ENCODE measurements at places on chromosomes 13 and 19.

GRCh38 chr13:41608111-41608838 lies 150.9 kb downstream of the RGCC start:
- DNase-seq = no peak

DNA sequence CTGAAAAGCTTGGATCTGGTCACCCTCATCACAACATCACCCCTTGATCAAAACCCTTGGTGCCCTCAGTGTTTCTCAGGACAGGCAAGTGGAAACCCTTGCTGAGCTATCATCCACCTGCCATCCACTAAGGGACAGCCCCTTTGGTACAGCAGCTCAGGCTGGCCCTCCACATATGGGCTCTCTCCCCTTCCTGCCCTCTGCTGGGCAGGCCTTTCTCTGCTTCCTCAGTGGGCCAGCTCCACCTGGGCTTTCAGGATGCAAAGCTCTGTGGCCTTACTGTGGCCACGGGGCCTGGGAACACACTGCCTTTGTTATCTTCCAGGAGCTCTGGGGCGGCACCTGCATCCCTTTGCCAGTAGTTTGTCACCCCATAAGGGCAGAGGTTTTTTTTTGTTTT lies 4.9 kb downstream of the SUGP1 start:
- DNase-seq = no peak

- no peak for DNase-seq
These were observed 9.0 kb upstream of the SOX1 start for GRCh38 chr13:112057736-112058518.

DNA sequence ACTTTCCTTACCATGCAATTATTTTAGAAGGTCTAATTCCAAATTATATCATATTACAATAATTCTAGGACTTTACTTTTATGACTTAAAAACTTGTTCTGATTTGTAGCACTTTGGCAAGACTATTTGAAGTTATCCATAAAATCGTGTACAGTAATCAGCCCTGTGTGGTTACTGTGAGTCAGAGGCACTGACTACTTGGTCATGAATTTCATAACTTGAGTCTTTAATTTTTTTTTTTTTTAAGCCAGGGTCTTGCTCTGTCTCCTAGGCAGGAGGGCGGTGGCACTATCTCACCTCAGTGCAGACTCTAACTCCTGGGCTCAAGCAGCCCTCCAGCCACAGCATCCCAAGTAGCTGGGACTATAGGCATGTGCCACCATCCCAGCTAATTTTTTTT lies 1319.2 kb upstream of the SLC10A2 start:
- DNase-seq = no peak

DNA sequence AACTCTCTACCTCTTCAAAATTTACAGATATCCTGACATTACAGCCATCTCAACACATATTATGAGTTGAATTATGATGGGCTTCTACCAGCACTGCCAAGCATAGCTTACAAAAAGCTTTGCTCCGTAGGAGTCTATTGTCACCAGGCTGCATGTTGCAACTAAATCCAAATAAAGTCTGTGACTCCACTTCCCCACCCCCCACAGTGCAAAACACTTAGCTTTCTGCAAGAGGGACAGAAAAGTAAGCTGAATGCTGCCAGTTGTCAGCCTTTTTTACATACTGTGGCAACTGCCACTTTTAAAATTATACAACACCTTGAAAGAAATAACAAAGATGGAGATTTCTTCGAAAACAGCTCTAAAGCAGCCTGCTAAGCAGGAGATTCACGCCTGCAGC lies 189.1 kb downstream of the FGF14 start:
- no peak for DNase-seq

- no peak for DNase-seq
These were observed 17.8 kb downstream of the FLT1 start for GRCh38 chr13:28476919-28477708.

DNA sequence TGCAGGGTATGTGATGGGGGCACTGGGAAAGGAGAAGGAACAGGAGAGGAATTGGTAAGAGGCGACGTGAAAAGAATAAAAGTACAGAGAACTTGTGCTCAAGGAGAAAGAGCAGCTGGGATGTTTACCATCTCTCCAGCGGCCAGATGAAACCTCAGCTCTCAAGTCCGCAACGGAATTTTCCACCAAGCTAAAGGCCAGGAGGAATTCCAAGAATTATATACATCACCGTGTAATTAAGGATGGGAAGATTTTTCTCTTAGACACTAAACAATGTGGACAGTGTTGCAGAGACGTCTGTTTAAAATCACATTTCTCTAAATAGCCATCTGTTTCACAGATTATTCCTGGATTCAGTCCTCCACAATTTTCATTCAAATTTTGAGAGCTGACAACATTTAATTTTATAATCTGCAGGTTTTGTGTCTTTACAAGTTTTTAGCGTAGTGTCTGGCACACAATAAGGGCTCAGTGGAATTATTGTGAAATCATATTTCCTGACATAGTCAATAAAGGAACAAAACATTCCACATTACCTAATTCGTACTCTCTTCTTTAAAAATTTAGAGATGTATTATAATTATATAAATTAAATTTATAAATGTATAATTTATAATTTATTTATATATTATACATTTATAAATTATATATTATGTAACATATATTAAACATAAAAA lies 23.0 kb upstream of the USP29 start:
- DNase-seq = no peak

- no peak for DNase-seq
These were observed 3.4 kb downstream of the ZNF576 start for GRCh38 chr19:43599635-43600295.

DNA sequence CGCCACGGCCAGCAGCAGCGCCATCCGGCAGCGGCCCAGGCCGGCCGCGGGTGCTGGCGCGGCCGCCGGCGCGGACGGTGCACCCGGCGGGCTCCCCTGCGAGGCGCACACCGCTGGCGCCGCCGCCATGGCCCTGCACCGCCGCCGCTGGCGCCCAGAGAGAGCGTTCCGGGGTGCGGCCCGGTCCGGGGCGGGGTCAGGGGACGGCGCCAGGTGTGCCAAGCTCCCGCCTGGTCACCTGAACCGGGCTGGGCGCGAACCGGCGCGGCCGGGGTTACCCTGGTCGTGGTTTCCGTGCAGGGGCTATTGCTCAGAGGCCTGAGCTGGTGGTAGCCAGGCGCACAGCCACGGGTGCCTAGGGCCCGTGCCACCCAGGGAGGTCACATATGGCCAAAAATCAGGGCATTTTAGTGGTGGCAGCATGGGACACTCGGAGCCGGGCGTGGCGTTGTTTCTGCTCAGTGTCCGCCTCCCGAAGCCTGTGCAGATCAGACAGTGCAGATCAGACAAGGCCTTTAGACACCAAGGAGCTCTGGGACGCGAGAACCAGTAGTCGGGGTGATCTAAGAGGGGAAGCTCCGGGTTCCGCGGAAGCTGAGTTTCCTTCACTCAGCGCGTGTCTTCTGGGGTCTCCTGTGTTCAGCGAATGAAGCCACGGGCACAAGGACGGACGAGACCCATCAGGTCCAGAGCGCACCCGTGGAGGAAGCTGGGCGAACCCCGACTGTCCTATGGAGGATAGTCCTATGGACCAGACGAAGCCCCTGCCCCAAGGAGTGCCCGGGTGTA lies at the start of gene TMEM238:
TSS of gene TMEM238 (minus strand) at position 162 of the 789 bp plus-strand sequence. CDS start at position 129, 33 bp downstream.
- DNase-seq = no peak

- no peak for DNase-seq
These were observed 38.1 kb downstream of the NUFIP1 start for GRCh38 chr13:44951184-44951583.

DNA sequence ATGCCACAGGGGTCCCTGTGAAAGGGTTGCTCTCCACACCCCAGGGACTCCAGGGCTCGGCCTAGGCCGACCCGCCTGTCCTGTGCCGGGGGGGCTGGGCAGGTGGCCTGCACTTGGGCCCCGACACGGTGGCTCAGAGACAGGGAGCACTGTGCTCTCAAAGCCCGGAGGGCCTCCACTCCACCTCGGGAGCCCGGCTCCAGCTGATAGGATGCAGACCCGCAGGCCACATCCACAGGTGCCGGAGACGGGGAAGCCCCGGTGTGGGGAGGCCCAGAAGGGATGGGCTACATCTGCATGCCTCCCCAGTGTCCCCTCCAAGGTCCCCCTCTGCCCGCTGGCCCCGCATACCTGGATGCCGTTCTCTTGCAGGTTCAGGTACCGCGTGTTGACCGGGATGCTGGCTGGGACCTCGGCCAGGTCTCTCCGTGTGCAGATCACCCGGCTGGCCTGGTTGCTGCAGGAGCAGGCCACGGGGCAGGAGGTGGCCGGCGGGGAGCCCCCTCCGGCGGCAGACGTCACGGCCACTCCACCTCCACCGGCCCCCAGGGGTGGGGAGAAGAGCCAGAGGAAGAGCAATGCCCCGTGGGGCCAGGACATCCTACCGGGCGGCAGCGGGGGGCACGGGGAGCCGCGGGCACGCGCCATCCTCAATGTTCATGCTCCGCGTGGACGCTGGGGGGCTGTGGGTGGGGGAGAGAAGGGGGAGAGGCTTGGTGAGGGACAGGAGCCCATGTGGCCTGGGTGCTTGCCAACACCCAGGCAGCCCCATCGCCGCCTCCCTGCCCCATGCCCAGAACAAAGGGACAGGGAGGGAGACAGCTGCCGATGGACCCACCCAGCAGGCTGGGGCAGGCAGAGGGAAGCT lies 19.8 kb downstream of the LRRC4B start:
- DNase-seq = no peak

- DNase-seq = no peak
These were observed 34.8 kb downstream of the CYP2B6 start for GRCh38 chr19:41025871-41026270.

DNA sequence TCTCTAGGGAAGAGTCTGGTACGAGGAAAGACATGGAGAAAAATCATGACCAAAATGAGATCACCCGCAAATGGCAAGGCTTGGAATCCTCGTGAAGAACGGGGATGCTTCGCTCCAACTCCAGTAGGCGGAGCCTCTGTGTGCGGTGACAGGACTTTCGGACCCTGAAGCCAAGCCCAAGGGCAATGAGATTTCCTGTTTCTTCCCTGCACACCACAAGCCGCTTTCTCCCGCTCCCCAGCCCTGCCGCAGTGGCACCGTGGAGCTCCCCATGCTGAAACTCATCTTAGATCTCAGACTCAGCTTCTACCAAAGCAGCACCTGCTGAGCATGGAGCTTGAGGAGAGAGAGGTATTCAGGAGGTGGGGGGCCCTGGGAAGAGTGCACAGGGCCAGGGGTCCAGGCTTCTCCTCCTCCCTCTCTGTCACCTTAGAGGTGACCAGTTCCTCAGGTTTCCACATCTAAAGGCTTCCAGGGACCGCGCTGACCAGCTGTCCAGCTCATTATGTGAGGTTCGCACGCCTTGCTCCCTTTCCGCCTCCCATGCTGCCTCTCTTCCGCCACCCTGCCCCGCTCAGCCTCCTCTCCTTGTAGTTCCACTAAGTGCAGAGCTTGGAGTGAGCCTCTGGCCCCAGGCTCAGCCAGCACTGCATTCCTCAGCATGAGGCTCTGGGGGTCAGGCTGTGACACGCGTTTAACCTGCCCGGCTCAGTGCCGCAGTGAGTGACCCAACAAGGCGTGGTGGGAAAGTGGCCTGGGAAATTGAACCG lies 153.8 kb upstream of the SOX1 start:
- DNase-seq = no peak

- no peak for DNase-seq
These were observed 148.0 kb upstream of the FNDC3A start for GRCh38 chr13:48827709-48828108.

- DNase-seq = no peak
These were observed 456.4 kb downstream of the FGF14 start for GRCh38 chr13:101945435-101945834.

- no peak for DNase-seq
These were observed 263.9 kb downstream of the UQCRFS1 start for GRCh38 chr19:28949027-28949426.

DNA sequence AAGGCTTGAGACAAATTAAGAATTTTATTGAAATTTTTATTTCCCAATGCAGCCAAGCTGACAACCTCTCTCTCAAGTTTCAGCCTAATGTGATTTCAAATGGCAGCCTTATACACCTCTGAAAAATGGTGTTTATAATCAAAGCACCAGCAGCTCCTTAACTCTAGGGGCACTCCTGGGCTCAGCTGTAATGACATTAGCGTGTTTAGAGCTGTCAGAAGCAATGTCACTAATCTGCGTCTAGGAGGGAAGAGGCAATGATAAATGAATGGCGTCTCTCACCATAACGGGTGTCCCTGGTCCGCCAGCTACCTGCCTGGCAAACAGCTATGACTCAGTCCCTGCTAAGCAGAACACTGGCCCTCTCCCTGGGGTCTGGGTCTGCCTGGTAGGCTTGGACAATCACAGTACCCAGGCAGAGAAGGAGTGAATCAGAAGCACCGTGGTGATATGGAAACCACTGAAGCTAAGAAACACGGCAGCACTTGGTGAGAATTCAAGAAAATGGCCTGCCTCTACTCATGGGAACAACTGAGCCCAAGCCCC lies 131.8 kb upstream of the VSTM2B start:
- DNase-seq = no peak

DNA sequence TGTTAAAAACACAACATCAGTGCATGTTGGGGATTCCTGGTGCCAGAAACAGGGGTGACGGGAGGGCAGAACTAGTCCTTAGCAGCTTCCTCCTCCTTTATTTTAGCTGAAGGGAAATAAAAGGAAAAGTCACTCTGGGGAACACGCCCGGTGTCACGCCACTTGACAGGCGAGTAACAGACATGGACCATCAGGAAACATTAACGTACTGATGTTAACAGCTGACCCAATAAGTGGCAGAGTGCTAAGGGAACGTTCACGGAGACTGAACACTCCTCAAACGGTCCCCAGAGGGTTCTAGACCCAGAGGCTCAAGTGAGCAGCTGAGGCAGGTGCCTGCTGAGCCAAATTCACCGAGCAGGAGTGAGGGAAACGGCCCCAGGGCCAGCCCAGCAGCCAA lies 13.9 kb upstream of the EIF3G start:
- DNase-seq = no peak

DNA sequence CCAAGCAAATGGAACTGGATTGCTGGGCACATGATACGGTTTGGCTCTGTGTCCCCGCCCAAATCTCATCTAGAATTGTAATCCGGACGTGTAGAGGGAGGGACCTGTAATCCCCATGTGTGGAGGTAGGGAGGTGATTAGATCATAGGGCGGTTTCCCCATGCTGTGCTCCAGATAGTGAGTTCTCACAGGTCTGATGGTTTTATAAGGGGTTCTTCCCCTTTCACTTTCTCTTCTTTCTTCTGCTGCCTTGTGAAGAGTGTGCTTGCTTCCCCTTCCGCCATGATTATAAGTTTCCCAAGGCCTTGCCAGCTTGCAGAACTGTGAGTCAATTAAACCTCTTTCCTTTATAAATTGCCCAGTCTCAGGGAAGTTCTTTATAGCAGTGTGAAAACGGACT lies 32.6 kb upstream of the MTIF3 start:
- no peak for DNase-seq

DNA sequence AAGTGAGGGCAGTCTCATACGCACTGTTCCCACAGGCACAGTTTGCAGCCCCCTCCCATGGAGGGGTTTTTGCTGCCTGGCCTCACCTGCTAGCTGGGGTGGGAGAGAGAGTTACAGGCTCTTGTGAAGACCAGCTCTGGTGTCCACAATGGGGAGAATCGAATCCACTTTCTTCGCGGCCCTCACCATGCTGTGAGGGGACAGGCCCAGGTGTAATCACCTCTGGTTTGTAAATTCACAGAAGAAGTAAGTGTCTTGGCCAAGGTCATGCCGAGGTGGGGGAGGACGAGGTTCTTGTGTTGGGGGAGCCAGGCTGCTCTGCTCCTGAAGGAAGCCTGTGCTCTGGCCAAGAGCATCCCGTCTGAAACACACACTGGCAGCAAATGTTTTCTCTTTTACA lies 39.5 kb downstream of the TEX29 start:
- DNase-seq = no peak
